ENCODE measurements at places on chromosomes 3 and 15.

DNA sequence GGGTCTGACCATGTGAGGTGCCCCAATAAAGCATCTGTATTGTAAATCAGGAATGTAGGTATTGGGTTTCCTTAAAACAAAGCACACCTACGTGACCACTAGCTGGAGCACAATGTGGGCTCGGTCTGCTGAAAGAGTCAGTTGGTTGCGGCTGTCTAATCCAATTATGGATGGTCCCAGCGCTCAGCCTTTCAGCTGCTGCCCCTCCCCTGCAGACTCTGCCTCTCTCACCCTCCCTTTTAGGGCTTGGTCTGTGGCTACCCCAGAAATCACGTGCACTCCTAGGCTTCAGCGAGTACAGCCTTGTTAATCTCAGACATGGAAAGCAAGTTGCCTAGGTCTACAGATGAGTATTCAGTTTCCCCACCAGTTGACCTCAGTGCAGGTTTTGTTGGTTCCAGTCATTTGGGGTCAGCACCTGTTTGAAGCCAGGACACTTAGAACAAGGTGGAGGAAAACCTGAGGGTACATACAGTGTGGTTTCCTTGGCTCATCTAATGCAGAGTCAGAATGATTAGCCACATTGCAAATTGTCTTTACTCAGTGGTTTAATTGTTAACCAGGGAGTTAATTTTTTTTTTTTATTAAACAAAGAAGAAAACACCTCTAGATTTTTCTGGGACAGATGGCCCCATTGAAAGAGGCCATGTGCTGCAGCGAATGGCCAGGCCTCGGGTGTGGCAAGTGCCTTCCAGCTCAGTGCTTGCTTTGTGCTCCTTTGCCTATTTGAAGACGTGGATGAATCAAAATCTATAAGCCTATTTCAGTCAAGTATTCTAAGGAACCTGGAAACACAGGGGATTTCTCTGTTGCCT is 137.7 kb downstream of the IGF1R start:
- DNase-seq = no peak

- DNase-seq = no peak
Measured at GRCh38 chr15:26974120-26974780, 3.3 kb downstream of the GABRG3 start.

DNA sequence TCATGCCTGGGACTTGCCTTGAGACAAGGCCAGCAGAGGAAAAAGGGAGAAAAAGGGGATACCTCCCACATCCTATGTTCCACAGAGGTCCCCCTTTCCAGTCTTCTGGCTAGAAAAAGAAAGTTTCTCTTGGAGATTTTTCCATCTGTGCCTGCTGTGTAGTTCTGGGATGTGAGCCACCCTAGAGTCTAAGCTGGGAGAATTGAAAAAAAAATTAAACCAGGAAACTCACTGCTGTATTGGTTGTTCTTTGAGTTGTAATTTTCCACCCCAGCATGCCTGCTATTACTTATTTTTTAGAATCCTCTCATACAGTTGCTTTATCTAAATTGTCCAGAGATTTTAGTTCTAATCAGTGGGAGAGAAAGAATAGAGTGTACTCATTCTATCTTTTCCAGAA is 68.4 kb downstream of the SV2B start:
- no peak for DNase-seq

GRCh38 chr3:105274536-105274935 is 92.2 kb upstream of the ALCAM start:
- DNase-seq = no peak
